ENCODE measurements at places on chromosomes 3 and 15.

DNA sequence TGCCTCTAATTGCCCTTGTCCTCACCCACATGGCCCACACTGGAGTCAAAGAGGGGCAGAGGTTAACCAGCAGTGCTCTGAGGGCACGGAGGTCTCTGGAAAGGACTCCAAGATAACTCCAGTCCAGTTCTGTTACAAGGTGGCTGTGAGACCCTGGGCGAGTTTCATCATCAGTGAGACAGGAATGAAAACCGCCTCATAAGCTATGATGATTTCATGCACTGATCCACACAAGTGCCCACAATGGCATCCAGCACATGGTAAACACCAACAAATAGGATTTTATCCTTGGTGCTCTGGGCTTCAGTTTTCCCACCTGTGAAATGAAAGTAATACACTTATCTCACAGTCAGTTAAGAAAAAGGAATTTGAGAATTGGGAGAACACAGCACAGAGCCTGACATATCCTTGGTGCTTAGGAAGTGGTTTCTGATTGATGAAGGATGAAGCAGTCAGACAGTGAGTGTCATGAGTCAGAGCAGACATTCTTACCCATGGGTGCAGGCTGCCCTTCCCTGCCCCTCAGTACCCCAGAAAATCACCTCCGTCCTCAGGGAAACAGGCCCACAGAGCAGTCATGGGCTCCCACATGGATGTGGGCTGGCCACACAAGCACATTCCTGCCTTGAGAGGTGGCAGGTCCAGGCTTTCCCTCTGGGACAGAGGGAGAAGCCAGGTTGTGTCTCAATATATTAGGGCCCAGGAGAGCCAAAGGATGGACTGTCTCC lies 48.4 kb downstream of the DAPK2 start:
- no peak for DNase-seq

- DNase-seq: no peak
Measured at GRCh38 chr3:167872941-167873340, 137.4 kb downstream of the SERPINI1 start.

DNA sequence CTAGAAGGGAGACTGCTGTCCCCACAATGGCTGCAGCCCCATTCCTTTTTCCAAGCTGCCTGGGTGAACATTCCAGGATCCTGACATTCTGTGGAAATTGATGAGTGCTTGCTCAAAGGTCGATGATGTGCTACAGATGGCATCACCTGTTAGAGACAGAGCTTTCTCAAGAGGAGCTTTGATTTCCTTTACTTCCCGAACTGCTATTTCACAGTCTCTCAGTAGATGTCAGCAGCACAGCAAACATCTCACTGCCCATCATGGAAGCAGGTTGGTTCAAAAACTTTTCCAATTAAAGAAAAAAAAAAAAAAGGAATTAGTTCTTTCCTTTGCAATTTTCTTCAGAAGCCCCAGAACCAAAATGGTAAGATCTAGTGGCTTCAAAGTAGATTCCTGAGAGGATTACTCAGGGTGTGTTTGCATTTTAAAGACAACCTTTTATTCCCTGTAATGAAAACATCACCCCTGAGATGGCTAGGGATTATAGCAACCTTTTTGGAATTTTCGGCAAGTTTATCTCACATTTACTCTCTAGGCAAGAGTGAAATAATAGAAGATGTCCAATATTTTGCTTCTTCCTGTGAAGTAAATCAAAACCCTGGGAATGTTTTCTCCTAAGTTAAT lies 44.8 kb downstream of the POLR2M start:
- DNase-seq: no peak

GRCh38 chr3:138469874-138470273 lies 35.5 kb downstream of the ESYT3 start:
- DNase-seq: no peak
